ENCODE measurements at places on chromosomes 5 and 9.
A peak's percentile ranks its signal among the peaks of the same experiment; 100 is the strongest.

- no peak for DNase-seq
These were observed 6.7 kb downstream of the IRF1 start for GRCh38 chr5:132483661-132484390.

DNA sequence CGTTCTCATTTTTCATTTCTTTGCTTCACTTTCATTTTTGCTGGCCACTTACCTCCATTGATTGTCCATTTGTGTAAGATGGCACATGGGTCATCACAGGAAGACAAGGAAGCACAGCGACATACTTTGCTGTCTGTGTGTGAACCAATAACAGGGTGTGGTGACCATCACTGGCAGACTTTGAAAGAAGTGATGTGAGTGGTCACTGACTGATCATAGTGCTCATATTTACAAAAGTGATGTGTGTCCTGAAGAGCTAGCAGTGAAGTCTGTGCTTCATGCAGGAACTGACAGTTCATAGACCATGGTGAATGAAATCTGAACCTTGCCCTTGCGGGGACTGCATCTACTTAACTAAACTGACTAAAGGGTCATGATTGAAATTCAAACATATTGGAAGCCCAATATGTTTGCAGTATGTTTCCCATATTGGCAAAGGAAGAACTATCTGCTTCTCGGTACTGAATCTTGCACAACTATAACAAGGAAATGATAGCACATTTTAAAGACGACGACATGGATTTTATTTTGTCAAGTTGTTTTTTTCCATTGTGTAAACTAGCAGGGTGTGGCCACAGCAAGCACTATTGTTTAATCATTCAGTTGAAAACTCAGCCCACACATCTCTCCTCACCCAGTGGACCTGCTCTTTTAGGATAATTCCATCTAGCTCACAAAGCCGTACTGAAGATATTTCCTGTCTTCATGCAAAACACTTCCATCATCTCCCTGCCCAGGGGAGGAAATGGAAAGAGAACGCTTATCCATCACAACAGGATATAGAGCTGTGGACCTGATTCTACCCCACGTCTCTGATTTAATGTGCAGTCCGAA lies 232.0 kb upstream of the ANKRD55 start:
- no peak for DNase-seq

- no peak for DNase-seq
These were observed 158.8 kb upstream of the SPEF2 start for GRCh38 chr5:35458824-35459207.

DNA sequence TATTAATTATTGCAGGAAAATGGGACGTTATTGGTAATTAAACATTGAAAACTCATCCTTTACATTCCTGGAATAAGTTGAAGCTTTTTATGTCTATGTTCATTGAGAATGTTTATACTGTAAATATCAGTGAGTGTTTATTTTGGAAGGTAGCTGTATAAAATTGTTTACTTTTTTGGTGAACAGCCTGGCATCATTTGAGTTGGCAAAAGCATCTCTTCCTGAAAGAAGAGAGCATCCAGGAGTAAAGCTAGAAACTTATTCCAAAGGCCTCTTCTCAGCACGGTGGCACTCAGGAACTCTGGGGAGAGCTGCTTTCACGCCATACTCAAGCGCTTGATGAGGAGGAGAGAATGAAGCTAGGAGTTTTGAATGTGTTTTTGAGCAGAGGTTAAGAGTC lies 79.9 kb downstream of the GAPVD1 start:
- DNase-seq: no peak

GRCh38 chr9:134634176-134634575 lies 7.4 kb upstream of the COL5A1 start:
- no peak for DNase-seq

DNA sequence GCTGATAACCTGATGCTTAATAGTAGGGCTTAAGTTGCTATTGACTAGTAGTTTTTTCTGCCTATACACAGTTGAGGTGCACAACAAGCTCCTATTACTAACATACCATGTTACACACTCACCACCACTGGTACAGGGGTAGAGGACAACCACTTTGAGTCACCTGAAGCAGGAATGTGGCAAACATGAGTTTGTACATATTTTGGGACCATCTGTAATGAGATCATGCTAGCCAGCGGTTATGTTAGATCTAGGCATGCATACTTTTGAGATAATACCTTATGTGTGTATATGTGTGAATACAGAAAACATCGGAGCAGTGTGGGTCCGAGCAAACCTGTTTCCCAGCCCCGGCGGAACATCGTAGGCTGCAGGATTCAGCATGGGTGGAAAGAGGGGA lies 72.8 kb upstream of the NXNL2 start:
- DNase-seq: peak; percentile 83

- peak; percentile 26 for DNase-seq
These were observed 28.9 kb downstream of the ZNF366 start for GRCh38 chr5:72478276-72478675.

DNA sequence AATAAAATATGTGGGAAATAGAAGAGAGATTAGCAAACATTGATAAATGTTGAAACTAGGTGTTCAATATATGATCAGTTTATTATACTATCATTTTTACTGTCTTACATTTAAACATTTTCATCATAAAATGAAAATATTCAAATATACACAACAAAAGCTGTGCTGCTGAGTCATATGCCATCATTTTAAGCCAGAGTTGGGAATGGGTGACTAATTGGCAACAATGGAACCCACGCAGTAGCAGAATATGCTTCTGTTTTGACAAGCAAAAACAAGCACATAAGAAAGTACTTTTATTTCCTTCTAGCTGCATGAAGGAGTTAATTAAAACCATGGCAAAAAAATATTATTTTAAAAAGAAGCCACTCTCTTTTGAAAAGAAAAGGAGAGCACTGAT lies 340.0 kb upstream of the EDIL3 start:
- DNase-seq: peak; percentile 75

GRCh38 chr9:35757226-35757891 lies 3.3 kb upstream of the MSMP start:
- DNase-seq: peak; percentile 46

DNA sequence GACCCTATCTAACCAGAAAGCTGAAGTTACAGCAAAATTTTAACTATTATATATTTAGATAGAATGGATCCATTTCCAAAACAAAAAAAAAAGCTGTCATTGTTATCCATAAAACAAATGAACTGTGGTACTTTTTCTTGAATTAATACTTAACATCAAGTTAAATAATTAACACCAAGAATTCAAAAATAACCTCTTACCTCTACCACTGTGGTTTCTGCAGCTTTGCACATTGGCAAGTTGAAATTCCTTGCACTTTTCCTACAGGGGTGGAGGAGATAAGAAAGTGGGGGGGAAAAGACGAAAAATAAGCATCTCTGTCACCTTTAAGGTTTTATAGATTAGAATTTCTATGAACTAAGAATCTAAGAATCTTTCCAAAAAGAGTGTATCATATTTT lies 30.0 kb downstream of the OXCT1 start:
- DNase-seq: no peak

- peak; percentile 15 for DNase-seq
These were observed 53.9 kb downstream of the COL15A1 start for GRCh38 chr9:98997604-98998003.

- no peak for DNase-seq
These were observed 53.6 kb downstream of the WNK2 start for GRCh38 chr9:93237540-93237939.

DNA sequence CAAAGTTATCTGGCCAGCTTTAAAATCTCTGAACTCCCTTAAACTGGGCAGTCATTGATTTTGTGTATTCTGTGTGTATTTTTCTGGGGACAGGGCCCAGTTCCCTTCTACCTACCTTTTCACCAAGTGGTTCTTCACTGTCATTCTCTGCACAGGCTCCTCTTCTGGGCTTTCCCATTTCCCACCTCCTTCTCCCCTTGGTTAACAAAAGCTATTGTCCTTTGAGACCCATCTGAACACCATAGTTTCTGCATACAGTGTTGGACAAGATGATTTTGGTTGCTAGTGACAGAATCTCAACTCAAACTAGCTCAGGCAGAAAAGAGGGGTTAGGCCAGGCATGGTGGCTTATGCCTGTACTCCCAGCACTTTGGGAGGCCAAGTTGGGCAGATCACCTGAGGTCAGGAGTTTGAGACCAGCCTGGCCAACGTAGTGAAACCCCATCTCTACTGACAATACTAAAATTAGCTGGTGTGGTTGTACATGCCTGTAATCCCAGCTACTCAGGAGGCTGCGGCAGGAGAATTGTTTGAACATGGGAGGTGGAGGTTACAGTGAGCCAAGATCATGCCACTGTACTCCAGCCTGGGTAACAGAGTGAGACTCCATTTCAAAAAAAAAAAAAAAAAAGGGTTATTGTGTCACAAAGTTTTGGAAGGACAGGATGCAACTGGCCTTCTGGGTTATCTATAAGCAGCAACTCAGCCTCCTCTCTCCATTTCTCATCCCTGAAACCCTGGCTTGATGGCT lies 31.0 kb upstream of the ANKRD34B start:
- no peak for DNase-seq

DNA sequence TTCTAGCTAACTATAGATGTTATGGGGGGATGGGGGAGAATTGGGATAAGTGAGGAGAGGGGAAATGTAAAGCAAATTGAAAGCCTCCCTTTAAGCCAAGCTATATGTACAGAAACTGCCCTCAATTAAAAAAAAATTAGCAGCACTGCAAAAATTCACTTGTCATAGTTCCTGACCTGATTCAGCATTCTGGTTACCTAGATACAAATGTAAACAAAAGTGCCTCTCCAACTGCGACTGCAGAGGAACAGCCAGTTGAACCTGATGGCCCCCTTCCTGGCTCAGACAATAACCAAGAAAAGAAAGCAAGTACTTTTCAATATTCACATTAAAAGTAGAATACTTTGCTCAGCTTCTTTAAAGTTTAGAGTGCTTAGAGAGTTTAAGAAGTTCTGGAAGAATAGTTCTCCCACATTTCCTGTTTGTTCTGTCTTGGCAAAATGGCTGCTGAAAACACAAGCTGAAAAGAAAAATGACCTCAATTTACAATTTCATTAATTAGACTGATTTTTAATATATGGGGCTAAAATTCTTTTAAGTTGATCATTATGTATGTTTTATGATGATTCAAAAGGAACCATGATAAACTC lies 1.5 kb downstream of the FAM81B start:
- peak; percentile 31 for DNase-seq

DNA sequence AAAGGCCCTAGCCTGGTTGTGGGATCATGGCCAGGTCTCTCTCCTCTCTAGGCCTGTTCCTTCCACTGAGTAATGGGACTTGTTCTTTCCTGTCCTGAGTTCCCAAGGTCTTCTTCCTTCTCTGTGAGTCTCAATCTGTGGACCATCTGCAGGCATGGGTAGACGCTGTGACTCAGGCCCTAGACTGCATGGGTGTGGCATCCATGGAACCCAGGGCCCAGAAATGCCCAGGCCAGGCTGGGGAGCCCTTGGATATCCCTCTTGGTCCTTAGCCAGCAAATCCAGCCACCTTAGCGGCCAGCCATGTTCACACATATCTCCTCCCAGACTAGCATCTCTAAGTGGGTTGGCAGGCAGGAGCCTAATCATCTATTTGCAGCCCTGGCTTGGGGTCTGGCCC lies 2.3 kb upstream of the ACSL6 start:
- DNase-seq: peak; percentile 40

DNA sequence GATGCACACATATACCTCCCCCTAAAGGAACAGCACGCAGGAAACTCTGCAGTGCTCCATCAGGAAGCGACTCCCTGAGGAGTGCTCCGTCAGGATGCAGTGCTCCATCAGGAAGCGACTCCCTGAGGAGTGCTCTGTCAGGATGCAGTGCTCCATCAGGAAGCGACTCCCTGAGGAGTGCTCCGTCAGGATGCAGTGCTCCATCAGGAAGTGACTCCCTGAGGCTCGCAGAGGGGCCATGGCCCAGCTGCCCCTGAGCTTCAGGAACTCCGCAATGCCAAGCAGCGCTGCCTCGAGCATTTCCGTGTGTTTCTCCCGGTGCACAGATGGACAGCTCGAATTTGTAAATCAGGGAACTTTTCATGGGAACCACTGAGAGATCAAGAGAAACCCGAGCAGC lies 88.1 kb downstream of the PAX5 start:
- no peak for DNase-seq

- no peak for DNase-seq
These were observed 18.7 kb downstream of the CPLX2 start for GRCh38 chr5:175889910-175890684.

GRCh38 chr9:68698943-68699509 lies 6.0 kb upstream of the PIP5K1B start:
- DNase-seq: no peak

DNA sequence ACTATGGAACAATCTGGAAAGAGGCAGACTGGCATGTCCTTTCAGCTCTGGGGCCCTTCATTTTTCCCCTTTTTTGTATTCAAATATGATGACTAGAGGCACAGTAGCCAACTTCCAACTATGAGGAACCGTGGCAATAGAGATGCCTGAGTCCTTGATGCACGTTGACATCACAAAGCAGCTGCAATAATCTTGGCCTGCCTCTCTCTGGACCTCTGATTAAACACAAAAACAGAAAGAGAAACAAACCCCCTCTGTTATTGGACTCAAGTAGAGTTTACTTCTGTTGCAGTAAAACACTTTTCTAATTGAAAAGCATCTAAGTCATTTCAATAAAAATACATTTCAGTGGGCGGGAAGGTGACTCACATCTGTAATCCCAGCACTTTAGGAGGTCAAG lies 122.2 kb upstream of the GRAMD2B start:
- no peak for DNase-seq

DNA sequence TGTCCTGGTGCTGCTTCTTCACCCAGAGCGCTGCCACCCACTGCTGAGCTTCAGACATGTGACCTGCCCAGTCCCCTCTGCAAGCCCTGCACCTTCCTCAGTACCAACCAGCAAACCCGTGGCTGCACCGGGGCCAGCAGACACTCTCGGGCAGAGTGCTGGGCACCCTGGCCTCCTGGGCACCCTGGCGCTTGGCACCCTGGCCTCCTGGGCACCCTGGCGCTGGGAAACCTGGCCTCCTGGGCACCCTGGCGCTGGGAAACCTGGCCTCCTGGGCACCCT lies 31.7 kb upstream of the SLC12A7 start:
- no peak for DNase-seq

GRCh38 chr9:135959814-135960213 lies 1.4 kb downstream of the UBAC1 start:
- no peak for DNase-seq

- DNase-seq: no peak
These were observed 9.3 kb upstream of the ARAP3 start for GRCh38 chr5:141691286-141691866.

- DNase-seq: no peak
These were observed 21.2 kb downstream of the GAS1 start for GRCh38 chr9:86926145-86926544.

GRCh38 chr9:112061152-112061740 lies 113.9 kb downstream of the SUSD1 start:
- peak; percentile 97 for DNase-seq

- peak; percentile 24 for DNase-seq
These were observed 141.9 kb downstream of the SPATA31D1 start for GRCh38 chr9:82130331-82131042.

GRCh38 chr5:180130876-180131740 lies 59.5 kb upstream of the RNF130 start:
- no peak for DNase-seq

- no peak for DNase-seq
These were observed 107.1 kb downstream of the PHF2 start for GRCh38 chr9:93683331-93684134.

- no peak for DNase-seq
These were observed 217.0 kb downstream of the TMEM38B start for GRCh38 chr9:105911104-105911911.

GRCh38 chr9:110160123-110160522 lies 47.8 kb downstream of the C9orf152 start:
- DNase-seq: no peak

Data from mammary epithelial cell (primary cell).